ENCODE measurements at places on chromosomes 16 and 17.

- no peak for DNase-seq
Observed at GRCh38 chr17:82399041-82399441, 19.1 kb upstream of the HEXD start.

DNA sequence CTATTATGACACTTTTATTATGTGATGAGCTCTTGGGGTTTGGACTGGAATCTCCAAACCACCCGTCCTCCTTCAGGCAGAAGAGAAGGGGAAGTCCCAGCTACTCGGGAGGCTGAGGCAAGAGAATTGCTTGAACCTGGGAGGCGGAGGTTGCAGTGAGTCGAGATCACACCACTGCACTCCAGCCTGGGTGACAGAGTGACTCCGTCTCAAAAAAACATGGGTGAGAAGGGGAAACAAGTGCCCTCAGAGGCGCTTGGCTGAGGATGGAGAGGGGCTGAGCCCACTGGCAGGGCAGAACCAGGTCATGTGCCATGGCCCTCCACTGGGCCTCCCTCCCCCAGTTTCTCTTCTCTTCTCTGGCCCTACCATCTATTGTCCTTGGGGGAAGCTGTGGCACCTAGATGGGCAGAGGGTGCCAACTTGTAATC, 120.9 kb upstream of the SMURF2 start:
- DNase-seq = no peak

GRCh38 chr17:77400445-77400870, 259.7 kb downstream of the SEC14L1 start:
- no peak for DNase-seq

DNA sequence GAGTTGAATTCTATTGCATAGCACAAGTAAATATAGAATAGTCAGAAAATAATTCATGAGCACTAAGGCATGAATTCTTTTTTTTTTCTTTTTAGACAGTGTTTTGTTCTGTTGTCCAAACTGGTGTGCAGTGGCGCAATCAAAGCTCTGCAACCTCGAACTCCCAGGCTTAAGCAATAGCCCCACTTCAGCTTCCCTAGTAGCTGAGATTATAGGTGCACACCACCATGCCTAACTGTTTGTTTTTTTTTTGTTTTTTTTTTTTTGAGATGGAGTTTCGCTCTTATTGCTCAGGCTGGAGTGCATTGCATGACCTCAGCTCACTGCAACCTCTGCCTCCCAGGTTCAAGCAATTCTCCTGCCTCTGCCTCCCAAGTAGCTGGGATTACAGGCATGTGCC, 16.6 kb downstream of the TUBD1 start:
- no peak for DNase-seq

DNA sequence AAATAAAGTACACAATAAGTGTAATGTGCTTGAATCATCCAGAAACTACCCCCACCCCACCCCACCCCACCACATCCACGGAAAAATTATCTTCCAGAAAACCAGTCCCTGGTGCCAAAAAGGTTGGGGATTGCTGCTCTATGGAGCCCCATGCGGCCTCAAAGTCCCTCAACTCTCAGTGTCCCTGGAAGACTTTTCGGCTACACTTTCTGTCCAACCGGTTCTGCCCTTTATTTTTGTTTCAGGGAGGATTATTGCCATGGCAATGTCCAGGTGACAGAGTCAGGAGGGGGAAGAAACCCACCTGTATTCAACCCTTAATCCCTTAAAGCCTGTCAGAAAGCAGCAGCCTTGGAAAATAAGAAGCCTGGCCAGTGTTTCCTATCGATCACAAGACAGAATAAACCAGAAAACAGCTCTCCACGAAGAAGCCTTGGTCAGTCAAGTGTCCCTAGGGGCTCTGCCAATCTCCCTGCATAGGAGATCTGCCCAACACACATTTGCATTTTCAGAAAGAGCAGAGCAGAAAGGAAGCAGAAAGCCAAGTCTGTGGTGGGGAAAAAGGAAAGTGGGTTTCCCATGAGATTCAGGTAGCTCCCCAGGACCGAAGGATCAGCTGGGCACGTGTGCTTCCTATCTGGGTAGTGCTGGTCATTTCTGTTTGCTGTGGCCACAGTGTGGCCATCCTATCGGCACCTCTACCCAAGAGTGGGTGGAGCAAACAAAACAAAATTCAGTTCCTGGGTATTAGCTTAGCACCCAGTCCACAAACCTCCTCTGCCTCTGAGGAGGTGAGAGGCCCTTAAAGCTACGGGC, 342.7 kb downstream of the SOX9 start:
- DNase-seq = no peak

GRCh38 chr17:50350733-50351132, 4.8 kb downstream of the XYLT2 start:
- DNase-seq = no peak

- no peak for DNase-seq
Observed at GRCh38 chr16:55933038-55933437, 57.9 kb upstream of the CES5A start.

- DNase-seq = no peak
Observed at GRCh38 chr17:27310565-27311110, 16.7 kb downstream of the WSB1 start.

GRCh38 chr17:45686250-45686649, 97.9 kb upstream of the CRHR1 start:
- no peak for DNase-seq

DNA sequence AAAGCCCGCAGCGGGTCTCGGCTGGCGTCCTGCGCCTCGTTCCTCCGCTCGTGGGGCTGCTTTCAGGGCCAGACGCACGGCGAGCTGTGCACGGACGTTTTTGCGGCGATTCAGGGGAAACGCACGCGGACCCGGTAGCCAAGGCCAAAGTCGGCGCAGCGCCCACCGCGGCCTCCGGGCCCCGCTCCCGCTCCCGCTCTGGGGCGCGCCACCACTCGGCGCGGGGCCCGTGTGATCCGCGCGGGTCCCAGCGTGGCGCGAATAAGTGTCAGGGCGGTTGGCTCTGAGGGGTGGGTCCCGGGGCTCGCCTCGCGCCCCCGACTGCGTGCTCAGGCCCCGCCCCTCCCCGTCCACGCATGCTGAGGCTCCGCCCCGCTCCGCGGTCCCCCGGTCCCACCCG, 694 bp upstream of the TBCD start:
- DNase-seq = no peak

- no peak for DNase-seq
Observed at GRCh38 chr16:90009172-90009899, 9.9 kb downstream of the DBNDD1 start.

- DNase-seq = no peak
Observed at GRCh38 chr17:50863221-50863843, 2.8 kb downstream of the TOB1 start.

GRCh38 chr16:57277586-57277985, 6.9 kb downstream of the PLLP start:
- peak; percentile 47 for DNase-seq

- no peak for DNase-seq
Observed at GRCh38 chr16:89555265-89555664, 5.2 kb upstream of the RPL13 start.

DNA sequence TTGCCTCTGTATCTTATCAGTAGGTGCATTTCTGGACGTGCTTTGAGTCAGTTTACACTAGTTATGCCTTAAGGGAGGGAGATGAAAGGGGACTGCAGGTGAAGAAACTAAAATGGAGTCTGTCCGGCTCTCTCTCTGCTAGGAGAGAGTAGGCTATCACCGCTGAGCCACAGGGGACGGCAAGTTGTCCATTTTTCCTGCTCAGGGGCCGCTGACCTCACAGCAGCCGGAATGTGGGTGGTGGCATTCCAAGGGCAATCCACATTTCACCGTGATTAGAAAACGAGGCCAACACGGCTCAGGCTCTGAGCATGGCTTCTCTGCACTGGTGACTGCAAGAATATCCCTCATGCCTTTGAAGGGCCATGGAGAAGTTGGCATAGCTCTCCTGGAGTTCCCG, 19.0 kb upstream of the KLHDC4 start:
- no peak for DNase-seq

GRCh38 chr16:1121009-1121408, 25.0 kb upstream of the C1QTNF8 start:
- DNase-seq = no peak

DNA sequence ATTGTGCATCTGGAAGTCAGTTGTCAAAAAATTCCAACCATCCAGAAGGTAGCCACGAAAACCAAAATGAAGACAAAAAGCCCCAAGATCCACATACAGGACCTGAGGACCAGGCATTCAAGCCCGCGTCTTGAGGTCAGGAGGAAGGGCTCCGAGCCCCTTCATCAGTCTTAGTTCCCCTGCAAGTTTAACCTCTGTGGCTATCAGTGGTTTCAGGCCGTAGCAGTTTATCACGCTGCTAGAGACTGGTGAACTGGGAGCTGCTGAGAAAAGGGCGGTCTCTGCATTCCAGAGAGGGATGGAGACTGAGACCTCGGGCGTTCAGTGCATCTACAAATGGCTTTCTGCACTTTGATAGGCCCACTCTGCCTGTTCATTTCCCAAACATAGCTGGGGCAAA, 70.6 kb downstream of the IRF8 start:
- DNase-seq = no peak

- DNase-seq = peak; percentile 78
Observed at GRCh38 chr17:48241131-48241591, 133.6 kb downstream of the SNX11 start.

GRCh38 chr17:73324160-73324475, 12.3 kb upstream of the CDC42EP4 start:
- DNase-seq = no peak

GRCh38 chr17:32136856-32137255, 5.4 kb upstream of the RHOT1 start:
- no peak for DNase-seq

- no peak for DNase-seq
Observed at GRCh38 chr17:61005358-61005757, 327.7 kb downstream of the BCAS3 start.

DNA sequence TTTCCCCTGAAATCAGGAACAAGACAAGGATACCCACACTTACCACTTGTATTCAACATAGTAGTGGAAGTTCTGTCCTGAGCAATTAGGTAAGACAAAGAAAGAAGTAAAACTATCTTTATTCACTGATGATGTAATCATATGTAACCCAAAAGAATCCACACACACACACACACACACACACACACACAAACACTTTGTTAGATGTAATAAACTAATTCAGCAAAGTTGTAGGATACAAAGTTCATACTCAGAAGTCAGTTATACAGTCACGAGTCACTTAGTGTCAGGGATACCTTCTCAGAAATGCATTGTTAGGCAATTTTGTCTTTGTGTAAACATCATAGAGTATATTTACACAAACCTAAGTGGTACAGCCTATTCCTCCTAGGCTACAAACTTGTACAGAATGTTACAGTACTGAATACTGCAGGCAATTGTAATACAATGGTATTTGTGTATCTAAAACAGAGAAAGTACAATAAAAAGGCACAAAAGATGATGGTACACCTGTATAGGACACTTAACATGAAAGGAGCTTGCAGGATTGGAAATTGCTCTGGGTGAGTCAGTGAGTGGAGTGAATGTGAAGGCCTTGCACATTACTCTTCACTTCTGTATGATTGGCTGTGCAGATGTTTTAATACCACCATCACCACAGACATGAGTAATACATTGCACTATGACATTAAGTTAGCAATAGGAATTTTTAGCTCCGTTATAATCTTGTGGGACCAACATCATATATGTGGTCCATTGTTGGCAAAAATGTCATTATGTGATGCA, 370.1 kb downstream of the ZFHX3 start:
- DNase-seq = peak; percentile 46

GRCh38 chr16:85458968-85459367, 154.2 kb upstream of the GSE1 start:
- DNase-seq = no peak

- no peak for DNase-seq
Observed at GRCh38 chr17:72378414-72379390, 257.9 kb downstream of the SOX9 start.

DNA sequence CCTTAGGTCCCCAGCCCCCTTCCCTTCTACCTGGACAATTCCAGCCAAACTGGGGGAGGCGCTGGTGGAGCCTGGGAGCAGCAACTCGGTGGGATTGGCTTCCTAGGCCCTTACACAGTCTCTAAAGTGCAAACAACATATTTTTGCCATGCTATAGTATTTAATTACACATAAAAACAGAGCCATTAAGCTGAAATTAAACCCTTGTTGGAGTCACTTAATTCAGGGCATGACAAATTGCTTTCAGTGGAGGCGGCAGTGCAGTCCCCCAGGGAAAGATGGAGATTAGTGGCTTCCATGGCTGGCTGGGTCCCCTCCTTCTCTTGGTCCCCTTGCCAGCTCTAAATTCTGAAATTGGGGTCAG, 17.3 kb downstream of the IGFBP4 start:
- no peak for DNase-seq

DNA sequence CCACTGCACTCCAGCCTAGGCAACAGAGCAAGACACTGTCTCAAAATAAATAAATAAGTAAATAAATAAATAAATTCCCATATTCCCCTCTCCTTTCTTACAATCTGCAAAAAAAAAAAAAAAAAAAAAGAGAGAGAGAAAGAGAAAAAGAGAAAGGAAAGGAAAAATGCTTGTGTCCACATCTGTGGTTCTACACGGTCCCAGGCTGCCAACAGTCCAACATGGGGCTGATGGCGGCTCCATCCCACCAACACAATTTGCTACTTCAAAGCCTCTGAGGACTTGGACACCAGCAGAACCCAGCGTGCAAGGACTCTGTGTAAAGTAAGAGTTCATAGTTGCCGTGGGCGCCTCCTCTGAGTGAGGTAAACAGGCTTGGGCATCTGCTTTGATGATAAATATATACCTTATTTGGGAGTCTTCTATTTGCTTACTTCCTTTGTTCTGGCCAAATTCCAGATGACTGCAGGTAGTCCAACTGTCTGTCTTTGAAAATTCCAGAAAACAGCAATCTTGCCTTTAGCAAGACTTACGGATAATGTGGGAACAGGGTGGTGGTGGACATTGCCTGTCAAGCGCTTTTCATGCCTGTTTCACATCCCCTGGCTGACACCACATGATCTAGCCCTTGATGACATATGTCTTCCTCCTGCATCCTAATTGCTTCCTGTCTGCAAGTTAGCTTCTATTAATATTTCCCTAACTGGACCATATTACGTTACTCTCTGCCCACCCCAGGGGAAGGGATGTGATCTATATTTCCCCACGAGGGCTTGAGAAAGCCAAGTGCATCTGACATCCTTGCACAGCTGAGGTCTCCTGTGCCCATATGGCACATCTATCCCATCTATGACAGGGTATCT, 10.1 kb downstream of the LITAF start:
- no peak for DNase-seq

GRCh38 chr17:66944351-66945146, 20.0 kb upstream of the CACNG4 start:
- DNase-seq = no peak

DNA sequence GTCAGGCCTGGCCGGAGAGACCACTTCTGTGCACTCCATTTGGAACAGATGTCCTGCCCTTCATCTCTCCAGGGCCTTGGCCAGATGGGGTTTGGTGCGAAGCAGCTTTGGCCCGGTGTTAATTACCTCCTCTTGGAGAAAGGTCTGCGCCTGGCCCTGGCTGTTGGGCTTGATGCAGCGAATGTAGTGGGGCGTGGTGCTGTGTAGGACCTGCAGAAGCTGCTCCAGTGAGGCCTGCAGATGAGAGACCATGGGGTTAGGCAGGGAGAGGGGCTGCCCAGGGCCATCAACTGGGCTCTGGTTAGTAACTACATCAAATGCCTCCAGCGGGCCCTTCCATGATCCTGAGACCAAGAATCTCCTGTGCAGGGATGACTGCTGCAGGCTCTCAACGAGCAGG, 18.7 kb downstream of the ZNHIT3 start:
- DNase-seq = no peak

- no peak for DNase-seq
Observed at GRCh38 chr17:44793885-44794842, 35.4 kb downstream of the ADAM11 start.

- DNase-seq = no peak
Observed at GRCh38 chr17:36198831-36199465, 2.4 kb upstream of the CCL3L1 start.

- no peak for DNase-seq
Observed at GRCh38 chr16:86910161-86910769, 331.9 kb downstream of the FOXL1 start.

All from non-pigmented ciliary epithelial cell (primary cell).